ENCODE measurements at places on chromosomes 12 and 14.

DNA sequence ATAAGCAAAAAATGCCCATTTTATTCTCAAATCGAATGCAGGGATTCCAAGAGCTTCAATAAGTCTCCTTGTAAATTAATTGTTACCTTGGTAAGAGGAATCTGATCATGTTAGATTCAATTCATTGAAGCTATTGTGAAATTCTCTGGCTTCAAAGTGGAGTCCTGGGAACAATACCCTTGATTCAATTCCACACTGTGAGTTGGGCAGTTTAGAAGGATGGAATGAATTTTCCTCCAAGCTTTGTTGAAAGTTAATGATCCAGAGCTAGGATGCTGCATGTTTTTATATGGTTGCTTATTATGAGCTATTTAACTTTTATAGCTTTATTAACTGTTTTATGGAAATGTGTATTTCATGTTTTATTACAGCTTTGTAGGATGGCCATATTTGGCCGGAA lies 89.9 kb upstream of the IGF1 start:
- no peak for DNase-seq

GRCh38 chr12:80268924-80269749 lies 169.8 kb downstream of the OTOGL start:
- DNase-seq: no peak

DNA sequence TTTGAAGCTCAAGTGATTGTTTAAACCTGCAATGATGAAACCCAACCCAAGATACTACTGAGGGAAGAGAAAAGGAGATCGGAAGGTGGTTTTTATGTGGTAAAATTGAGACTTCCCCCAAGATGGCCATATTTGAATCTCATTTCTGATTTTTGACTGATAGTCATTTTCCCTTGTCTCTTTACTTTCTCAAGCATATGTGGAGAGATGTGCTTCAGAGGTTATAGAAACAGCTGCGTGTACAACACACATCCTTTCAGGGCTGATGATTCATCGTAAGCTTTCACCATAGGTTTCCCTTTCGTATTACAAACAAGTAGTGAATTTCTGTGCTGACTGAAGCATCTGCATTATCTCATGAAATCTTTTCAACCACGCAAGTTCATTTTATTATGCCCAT lies 276.2 kb downstream of the EMP1 start:
- no peak for DNase-seq

DNA sequence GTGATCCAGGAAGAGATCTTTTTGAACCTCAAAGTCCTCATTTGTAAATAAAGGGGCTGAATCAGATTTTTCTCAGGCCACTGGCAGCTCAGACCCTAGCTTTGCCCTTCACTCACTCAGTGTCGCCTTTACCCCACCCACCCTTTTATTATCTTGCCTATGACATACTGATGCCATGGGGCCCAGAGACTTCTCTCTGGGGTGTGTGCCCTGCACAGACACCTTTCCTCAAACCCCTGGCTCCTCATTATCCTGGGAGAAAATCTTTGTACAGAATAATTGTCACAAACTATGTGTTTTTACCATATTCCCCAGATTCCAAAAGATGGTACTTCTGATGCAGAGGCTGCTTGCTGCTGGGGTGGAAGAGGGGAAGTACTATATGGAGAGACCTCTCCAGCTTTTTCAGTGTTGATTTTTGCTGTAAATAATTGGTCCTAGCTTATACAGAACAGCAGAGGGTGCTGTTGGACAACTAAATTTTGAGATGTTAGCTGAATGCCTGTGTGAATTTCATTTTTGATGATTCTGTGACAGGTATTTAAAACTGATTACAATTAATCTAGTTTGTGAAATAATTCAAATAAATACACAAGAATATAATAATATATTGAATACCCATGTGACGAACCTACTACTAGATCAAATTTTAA lies 53.9 kb upstream of the DCD start:
- no peak for DNase-seq

DNA sequence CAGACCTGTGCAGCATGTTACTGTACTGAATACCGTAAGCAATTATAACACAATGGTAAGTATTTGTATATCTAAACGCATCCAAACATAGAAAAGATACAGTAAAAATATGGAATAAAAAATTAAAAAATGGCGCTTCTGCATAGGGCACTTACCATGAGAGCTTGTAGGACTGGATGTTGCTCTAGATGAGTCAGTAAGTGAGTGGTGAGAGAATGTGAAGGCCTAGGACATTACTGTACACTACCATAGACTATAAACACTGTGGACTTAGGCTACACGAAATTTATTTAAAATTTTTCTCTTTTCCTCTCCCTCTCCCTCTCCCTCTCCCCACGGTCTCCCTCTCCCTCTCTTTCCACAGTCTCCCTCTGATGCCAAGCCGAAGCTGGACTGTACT lies 194.5 kb upstream of the CDKN3 start:
- DNase-seq: no peak

DNA sequence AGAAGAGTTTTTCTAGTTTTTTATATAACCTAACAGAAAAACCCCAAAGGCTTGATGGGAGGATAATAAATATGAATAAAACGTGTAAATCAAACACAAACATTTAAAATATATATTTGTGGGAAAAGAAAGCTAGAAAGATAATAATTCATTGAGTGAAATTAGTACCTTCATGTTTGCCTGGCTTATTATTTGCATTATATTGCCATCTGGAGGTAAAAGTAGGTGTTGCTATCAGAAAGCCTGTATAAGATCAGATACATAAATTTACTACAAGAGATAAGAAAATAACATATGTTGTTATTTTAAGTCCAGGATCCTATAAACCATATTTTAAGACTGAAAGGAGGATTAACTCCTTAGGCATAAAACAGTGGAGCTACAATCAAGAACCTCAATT lies 77.7 kb downstream of the NTS start:
- DNase-seq: no peak

GRCh38 chr14:30355431-30355913 lies 203.5 kb upstream of the G2E3 start:
- no peak for DNase-seq

DNA sequence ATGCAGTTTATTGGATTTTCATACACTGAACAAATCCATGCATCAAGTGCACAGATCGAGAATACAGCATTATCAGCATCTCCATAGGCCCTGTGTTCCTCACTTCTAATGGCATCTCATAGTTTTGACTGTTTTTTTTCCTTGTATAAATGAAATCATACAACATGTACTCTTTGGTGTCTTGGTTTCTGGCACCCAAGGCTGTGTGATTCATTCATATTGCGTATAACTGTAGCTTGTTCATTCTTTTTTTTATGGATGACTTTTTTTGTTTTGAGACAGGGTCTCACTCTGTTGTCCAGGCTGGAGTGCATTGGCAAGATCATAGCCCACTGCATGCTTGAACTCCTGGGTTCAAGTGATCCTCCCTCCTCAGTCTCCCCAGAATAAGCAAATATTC lies 14.3 kb downstream of the RASSF8 start:
- DNase-seq: no peak

- no peak for DNase-seq
Measured at GRCh38 chr12:60577607-60578006, 981.8 kb downstream of the SLC16A7 start.

DNA sequence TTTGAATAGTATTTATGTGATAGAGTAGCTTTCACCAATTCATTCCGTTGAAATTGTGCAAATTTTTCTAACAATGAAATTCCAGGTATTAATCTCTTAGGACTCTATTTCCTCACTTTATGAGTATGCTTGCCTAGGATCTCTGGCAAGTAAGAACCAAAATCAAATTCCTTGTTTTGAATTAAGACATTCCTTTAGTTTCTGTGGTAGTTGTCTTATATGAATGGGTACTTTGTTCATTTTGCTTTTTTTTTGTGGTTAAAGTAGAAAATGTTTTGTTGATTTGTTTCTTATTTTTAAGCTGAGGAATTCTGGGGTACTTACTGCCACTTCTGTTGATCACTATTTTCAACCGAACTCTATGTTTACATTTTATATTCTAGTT lies 59.8 kb downstream of the KITLG start:
- no peak for DNase-seq

DNA sequence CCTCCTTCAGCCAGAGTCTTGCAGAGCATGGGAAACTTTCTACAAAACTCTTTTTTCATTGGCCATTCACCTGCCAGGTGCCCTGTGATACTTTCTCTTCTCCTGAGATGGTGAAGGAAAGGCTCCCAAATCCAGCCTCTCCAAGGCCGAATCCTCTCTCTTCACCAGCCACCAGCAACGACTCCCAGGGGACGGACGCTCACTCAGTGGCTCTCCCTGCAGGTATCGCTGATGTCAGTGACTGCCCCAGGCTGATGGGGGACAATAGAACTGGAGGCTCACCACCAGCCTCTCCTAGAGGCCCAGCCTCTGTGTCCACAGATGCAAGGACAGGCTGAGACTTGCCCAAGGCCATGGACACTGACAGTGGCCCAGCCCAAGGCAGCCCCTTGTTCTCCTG lies 204.1 kb downstream of the BCL11B start:
- DNase-seq: no peak

Measured in activated CD8-positive, alpha-beta memory T cell treated with anti-CD3 and anti-CD28 coated beads for 1 hour (primary cell).